ENCODE measurements at places on chromosomes 16 and 17. TPM values are rescaled to one million over a fixed set of nuclear protein-coding genes. Genes with fewer than 3 reads are reported as not detected.
A peak's percentile ranks its signal among the peaks of the same experiment; 100 is the strongest.

Gene GAST
- total RNA-seq = not detected

Gene AOC2
- total RNA-seq = 3.0 TPM

Gene CCDC182
- total RNA-seq = not detected

Gene DNAAF8
- 0.54 TPM for total RNA-seq

Gene KCNJ18
- not detected for total RNA-seq

Gene CDH3
- total RNA-seq = 0.79 TPM

- peaks cover 50% of the 10 kb centered on the region for H3K36me3 ChIP-seq
- H3K4me3 ChIP-seq = no peak overlapping the region
- DNase-seq = peak; percentile 71
- no peaks in the 10 kb centered on the region for H3K4me1 ChIP-seq
Observed at GRCh38 chr17:79082311-79083190, 7.9 kb downstream of the ENGASE start.

DNA sequence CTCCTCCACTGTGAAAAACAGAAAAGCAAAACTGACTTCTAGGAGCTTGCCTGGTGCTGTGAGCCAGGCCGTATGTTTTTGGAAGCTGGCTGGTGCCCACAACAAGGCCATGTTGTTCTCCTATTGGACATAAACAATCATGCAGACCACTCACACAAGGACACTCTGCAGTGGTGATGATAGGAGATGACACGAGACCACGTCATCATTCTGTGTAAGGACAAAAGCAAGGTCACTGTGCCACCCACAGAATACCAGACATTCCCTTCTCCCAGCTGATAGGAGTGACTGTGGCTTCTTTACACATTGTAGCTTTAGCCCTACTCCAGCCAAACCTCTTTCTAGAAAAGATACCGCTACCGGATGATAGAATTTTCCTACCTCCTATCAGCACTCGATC lies 47.7 kb upstream of the LCMT1 start:
- no peak for DNase-seq
- H3K4me1 ChIP-seq = peaks cover 65% of the 10 kb centered on the region
- no peaks in the 10 kb centered on the region for H3K27me3 ChIP-seq
- H3K36me3 ChIP-seq = no peaks in the 10 kb centered on the region

- no peak overlapping the region for H3K4me3 ChIP-seq
- H3K27me3 ChIP-seq = no peaks in the 10 kb centered on the region
- DNase-seq = no peak
Observed at GRCh38 chr16:73713778-73714495, 582.7 kb upstream of the PSMD7 start.

GRCh38 chr17:38425031-38425430 lies 3.2 kb upstream of the ARHGAP23 start:
- H3K27ac ChIP-seq = no peak overlapping the region
- no peaks in the 10 kb centered on the region for H3K36me3 ChIP-seq
- H3K4me3 ChIP-seq = no peak overlapping the region
- H3K27me3 ChIP-seq = peaks cover 12% of the 10 kb centered on the region
- H3K4me1 ChIP-seq = peaks cover 19% of the 10 kb centered on the region
- DNase-seq = no peak

DNA sequence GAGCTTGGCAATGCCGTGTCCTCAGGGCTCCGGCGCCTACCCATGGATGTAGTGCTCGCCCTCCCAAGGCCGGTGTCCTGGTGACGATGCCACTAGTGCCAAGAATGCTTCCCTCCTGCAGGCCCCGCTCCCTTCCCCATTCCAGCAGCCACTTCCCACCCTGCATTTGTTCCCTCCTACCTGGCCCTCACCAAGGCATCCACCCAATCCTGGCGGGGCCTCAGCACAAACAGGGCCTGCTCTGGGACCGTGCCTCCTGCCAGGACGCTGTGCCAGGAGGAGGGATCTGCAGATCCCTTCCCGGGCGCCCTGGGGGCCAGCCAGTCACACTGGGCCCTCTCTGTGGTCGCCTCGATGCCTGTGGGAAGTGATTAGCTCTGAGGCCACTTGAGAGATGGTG lies 25.1 kb downstream of the ABR start:
- no peaks in the 10 kb centered on the region for H3K4me1 ChIP-seq
- no peak overlapping the region for H3K27ac ChIP-seq
- peaks cover 15% of the 10 kb centered on the region for H3K36me3 ChIP-seq
- H3K4me3 ChIP-seq = no peak overlapping the region

- peaks cover 47% of the 10 kb centered on the region for H3K4me1 ChIP-seq
- peak overlapping the region; percentile 82 for H3K27ac ChIP-seq
- no peaks in the 10 kb centered on the region for H3K27me3 ChIP-seq
- DNase-seq = peak; percentile 41
- peaks cover 37% of the 10 kb centered on the region for H3K36me3 ChIP-seq
Observed at GRCh38 chr16:30184891-30185682, 1.7 kb downstream of the CORO1A start.

DNA sequence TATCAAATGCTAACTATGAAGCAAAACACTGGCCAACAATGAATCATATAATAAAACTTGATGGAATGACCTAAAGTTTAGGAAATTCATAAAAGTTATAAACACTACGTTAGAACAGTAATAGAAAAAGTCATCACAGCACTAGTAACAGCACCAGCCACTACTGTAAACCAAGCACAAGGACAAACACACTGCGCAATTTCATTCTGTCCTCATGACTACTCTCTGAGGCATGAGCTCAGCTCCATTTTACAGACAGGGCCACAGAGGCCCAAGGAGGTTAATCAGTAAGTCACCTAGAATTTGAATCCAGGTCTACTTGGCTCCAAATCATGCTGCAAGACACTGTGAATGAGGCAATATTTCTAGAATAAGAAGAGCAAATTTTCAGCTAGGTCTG lies 13.4 kb downstream of the EMC8 start:
- no peaks in the 10 kb centered on the region for H3K27me3 ChIP-seq
- no peak for DNase-seq
- no peak overlapping the region for H3K4me3 ChIP-seq
- H3K36me3 ChIP-seq = peaks cover 36% of the 10 kb centered on the region
- no peaks in the 10 kb centered on the region for H3K4me1 ChIP-seq

DNA sequence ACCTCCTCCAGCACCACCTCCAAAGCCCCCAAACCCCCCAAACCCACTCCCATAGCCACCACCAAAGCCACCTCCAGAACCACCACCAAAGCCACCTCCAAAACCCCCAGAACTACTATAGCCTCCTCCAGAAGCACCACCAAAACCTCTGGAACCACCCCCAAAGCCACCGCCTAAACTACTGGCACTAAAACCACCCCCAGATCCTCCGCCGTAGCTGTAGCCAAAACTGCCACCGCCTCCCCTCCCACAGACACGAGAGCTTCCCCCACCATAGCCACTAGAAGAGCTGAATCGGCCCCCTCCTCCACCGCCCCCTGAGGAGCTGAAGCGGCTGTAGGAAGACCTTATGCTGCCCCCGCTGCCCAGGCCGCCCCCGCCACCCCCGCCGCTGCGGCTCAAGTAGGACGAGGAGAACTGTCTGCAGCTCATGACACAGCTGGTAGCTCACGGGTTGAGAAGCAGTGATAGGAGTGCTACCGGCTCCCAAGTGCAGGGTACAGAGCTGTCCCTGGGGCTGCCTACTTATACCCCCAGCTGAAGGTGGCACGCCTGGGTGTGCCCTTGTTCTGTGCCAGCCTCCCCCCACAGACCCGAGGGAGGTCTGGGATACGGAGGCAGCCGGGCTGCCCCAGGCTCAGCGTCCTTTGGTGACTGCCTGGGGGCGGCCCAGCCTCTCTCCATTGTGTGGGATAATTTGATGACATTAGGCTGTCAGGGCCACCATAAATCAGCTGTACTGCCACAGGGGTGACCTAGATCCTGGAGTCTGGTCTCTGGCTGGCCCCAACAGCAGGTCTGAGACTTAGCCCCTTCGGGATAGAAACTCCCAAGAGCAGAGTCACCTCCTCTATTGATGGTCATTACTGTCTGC lies at the start of gene KRT9:
Gene KRT9, minus strand, starts transcription at position 499 of the 874 bp plus-strand sequence. Its CDS starts 67 bp downstream, at position 432.
- no peak within 1 kb of the TSS for H3K4me3 ChIP-seq

- no peaks in the 10 kb centered on the region for H3K4me1 ChIP-seq
- DNase-seq = no peak
- H3K27me3 ChIP-seq = no peaks in the 10 kb centered on the region
- no peaks in the 10 kb centered on the region for H3K36me3 ChIP-seq
Observed at GRCh38 chr16:48126801-48127644, 28.8 kb downstream of the ABCC12 start.

DNA sequence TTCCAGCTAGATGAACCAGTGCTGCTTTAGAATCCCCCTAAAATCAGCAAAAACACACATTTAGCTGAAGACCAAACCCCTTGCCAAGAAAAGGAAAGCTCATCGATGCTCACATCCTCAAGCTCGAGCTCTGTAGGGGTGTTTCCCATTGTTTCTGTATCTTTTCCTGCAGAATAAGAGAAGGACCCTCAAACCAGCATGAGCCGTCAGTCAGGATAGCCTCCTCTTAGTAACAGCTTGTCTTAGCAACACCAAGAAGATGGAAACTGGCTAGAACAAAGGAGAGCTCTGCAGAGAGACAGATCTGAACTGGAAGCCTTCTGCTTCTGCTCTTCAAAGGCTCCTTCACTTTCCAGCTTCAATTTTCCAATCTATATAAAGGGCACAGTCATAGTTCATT lies 32.0 kb downstream of the VAT1L start:
- H3K27me3 ChIP-seq = peaks cover 3% of the 10 kb centered on the region
- H3K27ac ChIP-seq = no peak overlapping the region
- no peak for DNase-seq
- no peaks in the 10 kb centered on the region for H3K36me3 ChIP-seq
- H3K4me1 ChIP-seq = no peaks in the 10 kb centered on the region
- H3K4me3 ChIP-seq = no peak overlapping the region

- no peaks in the 10 kb centered on the region for H3K4me1 ChIP-seq
- H3K27me3 ChIP-seq = no peaks in the 10 kb centered on the region
- H3K36me3 ChIP-seq = peaks cover 65% of the 10 kb centered on the region
- H3K27ac ChIP-seq = no peak overlapping the region
Observed at GRCh38 chr16:83915081-83915480, 16.2 kb downstream of the MLYCD start.

- no peak overlapping the region for H3K4me3 ChIP-seq
- no peaks in the 10 kb centered on the region for H3K36me3 ChIP-seq
- no peak for DNase-seq
- no peaks in the 10 kb centered on the region for H3K27me3 ChIP-seq
Observed at GRCh38 chr17:41403404-41404023, 6.1 kb upstream of the KRT31 start.

DNA sequence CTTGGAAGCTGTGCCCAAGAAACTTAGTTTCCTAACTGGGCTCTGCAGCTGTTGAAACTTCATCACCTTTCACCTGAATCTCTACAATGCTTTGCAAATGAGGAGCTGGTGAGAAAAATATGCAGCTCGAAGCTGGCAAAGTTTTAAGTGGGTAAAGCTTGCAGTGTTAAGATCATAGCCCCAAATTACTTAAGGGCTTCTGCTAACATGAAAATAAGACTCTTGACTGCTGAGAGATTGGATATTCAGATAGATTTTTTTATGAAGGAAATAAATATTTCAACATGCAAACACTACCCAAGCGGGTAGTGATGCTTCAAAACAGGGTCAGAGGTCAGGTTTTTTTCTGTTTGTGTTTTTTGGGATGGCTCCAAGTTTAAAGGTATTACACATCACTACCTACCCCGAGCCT lies 278.7 kb downstream of the FTO start:
- H3K27ac ChIP-seq = no peak overlapping the region
- H3K27me3 ChIP-seq = no peaks in the 10 kb centered on the region
- no peaks in the 10 kb centered on the region for H3K36me3 ChIP-seq
- no peaks in the 10 kb centered on the region for H3K4me1 ChIP-seq
- DNase-seq = no peak
- no peak overlapping the region for H3K4me3 ChIP-seq

DNA sequence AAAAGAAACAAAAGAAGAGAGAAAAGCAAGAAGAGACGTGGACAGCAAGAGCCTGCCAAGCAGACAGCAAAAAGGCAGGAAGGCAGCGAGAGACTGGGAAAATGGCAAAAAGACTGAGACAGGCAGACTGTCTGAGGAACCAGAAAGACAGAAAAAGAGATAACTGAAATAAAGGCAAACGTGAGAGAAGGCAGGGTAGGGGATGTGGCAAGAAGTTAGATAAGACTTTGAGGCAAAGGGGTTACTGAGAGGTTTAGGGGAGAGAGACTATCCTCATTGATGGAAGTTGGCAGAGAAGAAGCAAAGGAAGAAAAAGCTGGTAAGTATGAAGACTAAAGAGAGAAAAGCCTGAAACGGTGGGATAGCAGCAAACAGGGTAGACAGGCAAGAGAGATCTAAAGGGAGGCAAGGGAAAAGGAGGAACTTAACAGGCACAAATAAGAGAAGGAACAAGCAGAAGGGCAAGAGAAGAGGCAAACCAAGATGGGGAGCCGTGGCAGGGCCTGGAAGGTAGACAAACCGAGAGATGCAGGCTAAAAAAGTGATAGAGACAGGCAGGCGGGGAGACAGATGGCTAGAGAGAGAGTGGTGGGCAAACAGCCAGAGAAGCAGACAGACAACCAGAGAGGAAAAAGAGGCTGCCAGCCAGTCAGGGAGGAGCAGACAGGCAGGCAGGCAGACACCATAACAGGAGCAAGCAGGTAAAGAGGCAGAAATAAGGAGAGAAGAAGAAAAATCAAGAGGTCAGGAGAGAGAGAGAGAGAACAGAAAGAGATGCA lies 7.1 kb upstream of the CHD3 start:
- peaks cover 18% of the 10 kb centered on the region for H3K4me1 ChIP-seq
- peaks cover 28% of the 10 kb centered on the region for H3K36me3 ChIP-seq
- H3K4me3 ChIP-seq = no peak overlapping the region
- H3K27ac ChIP-seq = no peak overlapping the region
- no peak for DNase-seq
- H3K27me3 ChIP-seq = no peaks in the 10 kb centered on the region

- H3K27me3 ChIP-seq = no peaks in the 10 kb centered on the region
- H3K4me3 ChIP-seq = no peak overlapping the region
- no peaks in the 10 kb centered on the region for H3K4me1 ChIP-seq
- H3K36me3 ChIP-seq = peaks cover 7% of the 10 kb centered on the region
- no peak overlapping the region for H3K27ac ChIP-seq
- no peak for DNase-seq
Observed at GRCh38 chr16:19618876-19619275, 63.4 kb downstream of the VPS35L start.

- no peak overlapping the region for H3K27ac ChIP-seq
- H3K36me3 ChIP-seq = no peaks in the 10 kb centered on the region
- H3K4me1 ChIP-seq = peaks cover 35% of the 10 kb centered on the region
- no peak overlapping the region for H3K4me3 ChIP-seq
Observed at GRCh38 chr16:67514382-67514828, 14.2 kb upstream of the RIPOR1 start.

- H3K4me1 ChIP-seq = peaks cover 11% of the 10 kb centered on the region
- no peaks in the 10 kb centered on the region for H3K36me3 ChIP-seq
- DNase-seq = no peak
- no peak overlapping the region for H3K4me3 ChIP-seq
- H3K27me3 ChIP-seq = no peaks in the 10 kb centered on the region
- no peak overlapping the region for H3K27ac ChIP-seq
Observed at GRCh38 chr17:68325961-68326360, 34.7 kb downstream of the ARSG start.

- H3K4me1 ChIP-seq = peaks cover 4% of the 10 kb centered on the region
- no peak overlapping the region for H3K27ac ChIP-seq
- H3K27me3 ChIP-seq = no peaks in the 10 kb centered on the region
- peaks cover 2% of the 10 kb centered on the region for H3K36me3 ChIP-seq
- DNase-seq = no peak
Observed at GRCh38 chr17:29777663-29778062, 152.4 kb downstream of the SSH2 start.
